Uterus (tissue), 4 donors: ENCODE measurements at places on chromosomes 1 and 21.
A peak's percentile ranks its signal among the peaks of the same experiment; 100 is the strongest.

DNA sequence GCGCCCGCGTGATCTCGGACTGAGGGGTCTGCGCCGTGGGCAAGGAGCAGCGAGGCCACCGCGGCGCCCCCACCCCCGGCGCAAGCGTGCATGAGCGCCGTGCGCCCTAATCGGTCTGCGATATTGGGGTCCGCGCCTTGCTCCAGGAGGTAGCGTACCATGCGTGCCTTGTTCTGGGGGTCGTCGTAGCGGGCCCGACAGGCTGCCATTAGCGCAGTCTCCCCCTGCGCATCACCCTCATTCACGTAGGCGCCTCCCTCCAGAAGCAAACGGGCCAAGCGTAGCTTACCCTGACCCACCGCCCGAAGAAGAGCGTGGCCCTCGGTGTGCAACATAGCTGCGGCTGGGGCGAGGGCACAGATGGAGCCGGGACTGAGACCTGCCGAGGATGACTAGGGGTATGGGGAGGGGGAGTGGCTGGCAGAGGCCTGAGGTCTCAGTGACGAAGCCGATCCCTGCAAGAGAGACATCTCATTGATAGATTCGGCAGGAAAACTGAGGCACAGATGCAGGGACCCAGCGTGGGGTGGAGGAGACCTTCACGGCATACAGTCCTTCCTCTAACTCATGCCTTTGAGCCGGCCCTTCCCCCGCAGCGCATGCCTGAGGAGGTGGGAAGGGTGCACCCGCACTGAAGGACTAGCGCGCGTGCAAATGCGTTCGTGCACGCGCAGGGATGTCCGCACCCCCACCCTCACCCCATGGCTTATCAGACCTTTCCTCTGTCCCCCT, 2.8 kb downstream of the ANKRD34A start:
- peak; percentile 69 for DNase-seq

DNA sequence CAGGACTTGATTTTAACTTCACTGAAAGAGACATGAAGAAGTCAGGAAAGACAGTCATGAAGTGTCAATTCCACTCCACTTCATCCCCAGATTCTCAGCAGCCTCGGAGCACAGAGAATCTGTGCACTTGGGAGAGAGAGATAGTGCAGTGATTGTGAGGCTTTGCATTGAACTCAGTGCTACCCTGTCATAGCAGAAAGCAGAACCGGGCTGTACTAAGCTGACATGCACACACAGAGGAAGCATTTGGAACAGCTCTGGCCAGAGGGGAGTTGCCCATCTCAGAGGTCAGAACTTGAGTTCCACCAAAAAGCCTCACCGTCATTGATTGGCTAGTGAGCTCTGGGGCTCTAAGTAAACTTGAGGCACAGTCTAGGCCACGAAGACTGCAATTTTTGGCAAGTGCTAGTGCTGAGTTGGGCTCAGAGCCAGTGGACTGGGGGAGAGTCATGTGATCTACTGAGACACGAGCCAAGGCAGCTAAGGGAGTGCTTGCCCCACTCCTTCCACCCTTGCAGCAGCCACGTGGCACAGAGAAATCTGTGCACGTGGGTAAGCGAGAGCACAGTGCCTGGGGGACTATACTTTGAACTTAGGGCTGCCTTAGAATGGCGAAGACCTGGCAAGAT, 810.2 kb upstream of the ADAMTS5 start:
- DNase-seq, result no peak

GRCh38 chr1:158943059-158943458, 11.7 kb downstream of the PYHIN1 start:
- no peak for DNase-seq

GRCh38 chr1:165036403-165036802, 320.1 kb downstream of the LMX1A start:
- DNase-seq, result no peak

DNA sequence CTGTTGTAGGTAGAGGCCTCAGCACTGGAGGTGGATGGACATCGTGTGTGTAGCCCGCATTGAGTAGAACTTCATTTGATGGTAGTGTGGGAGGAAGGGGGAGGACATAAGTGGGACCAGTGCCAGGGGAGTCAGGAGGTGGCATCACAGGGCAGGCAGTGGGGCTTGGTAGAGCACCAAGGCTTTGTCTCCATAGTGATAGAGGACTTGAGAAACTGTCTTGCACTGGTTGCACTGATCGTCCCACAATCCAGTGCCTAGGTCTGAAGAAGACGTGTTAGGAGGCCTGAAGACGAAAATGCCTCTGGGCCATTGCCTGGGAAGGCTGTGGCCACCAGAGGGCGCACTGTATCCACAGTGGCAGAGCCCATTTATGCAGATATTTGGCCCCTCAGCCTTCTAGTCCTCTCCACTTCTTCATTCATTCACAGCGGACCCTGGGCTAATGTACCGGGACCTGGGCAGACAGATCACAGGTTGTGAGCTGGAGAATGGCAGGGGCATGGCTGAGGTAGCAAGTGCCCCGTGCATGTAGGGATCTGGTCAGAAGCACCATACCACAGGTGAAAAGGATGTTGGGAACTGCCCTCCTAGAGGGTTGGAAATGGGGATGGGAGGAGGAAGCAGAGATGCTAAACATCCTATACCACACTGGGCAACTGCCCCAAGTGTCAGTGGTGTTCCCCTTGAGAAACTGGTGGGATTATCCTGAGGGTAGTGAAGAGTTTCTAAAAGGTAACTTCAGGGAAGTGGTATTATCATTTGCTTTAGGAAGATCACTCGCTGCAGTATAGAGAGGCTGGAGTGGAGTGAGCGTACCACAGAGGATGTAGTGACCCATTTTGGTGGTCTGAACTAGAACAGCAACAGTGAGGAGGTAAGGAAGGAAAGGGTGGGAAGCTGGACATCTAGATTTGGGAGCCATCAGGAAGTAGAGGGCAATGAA, 95.3 kb downstream of the PIK3R3 start:
- DNase-seq, result peak; percentile 82

GRCh38 chr1:245156736-245157505, 2.1 kb downstream of the KIF26B start:
- no peak for DNase-seq

DNA sequence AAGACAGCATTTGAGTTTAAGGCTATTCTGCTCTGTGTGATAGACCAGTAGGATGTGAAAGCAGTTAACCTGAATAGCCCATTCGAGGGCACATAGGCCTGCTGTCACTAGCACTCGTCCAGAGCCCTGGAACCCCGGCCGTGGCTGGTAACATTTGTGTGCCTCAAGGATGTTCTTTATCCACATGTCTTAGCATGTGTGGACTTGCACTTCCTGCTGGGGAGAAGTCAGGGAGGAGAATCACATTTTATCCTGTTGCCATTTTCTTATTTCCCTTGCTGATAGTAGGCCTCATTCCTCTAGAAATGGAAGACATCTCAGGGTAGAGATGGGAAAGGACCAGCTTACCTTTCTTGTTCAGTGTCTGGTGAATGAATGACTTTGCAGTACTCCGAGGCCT, 54.7 kb downstream of the VPS13D start:
- no peak for DNase-seq

GRCh38 chr1:41679531-41679930, 195.0 kb upstream of the EDN2 start:
- no peak for DNase-seq

GRCh38 chr21:44353191-44353970, at the start of gene TRPM2:
TRPM2 (plus strand) TSS chr21:44353621; CDS start chr21:44353701, 80 bp downstream.
- DNase-seq, result peak; percentile 70
